Thoracic aorta (tissue), 2 donors: ENCODE measurements at places on chromosomes 4 and X. TPM values are rescaled to one million over a fixed set of nuclear protein-coding genes. Genes with fewer than 3 reads are reported as not detected.

Gene TRAPPC11
- 65.3 TPM for total RNA-seq

Gene HTN1
- not detected for total RNA-seq

Gene SSX2B
- total RNA-seq = not detected

Gene EDA
- 6.1 TPM for total RNA-seq

Gene TGIF2LX
- total RNA-seq = not detected

Gene GABRE
- 40.9 TPM for total RNA-seq

Gene ALPK1
- total RNA-seq = 20.0 TPM

Gene SYN1
- total RNA-seq = 0.27 TPM

Gene NDST3
- not detected for total RNA-seq

Gene FNIP2
- 121 TPM for total RNA-seq

Gene STS
- total RNA-seq = 8.5 TPM

Gene MAGEA2
- not detected for total RNA-seq

Gene DCUN1D4
- total RNA-seq = 53.8 TPM

Gene ABCG2
- total RNA-seq = 7.3 TPM

Gene FAM149A
- total RNA-seq = 12.8 TPM

Gene PASD1
- total RNA-seq = not detected

Gene PDE6B
- total RNA-seq = 1.8 TPM

Gene STK32B
- total RNA-seq = 7.0 TPM

Gene STOX2
- 5.9 TPM for total RNA-seq

Gene ABLIM2
- total RNA-seq = 28.6 TPM

Gene AFM
- total RNA-seq = not detected

Gene PLXNB3
- 40.8 TPM for total RNA-seq

Gene SLC30A9
- 33.2 TPM for total RNA-seq

Gene RAB41
- not detected for total RNA-seq

Gene SEL1L3
- 34.8 TPM for total RNA-seq
